ENCODE measurements at places on chromosomes 11 and 22.

- DNase-seq: no peak
These were observed 116.5 kb downstream of the PTPRJ start for GRCh38 chr11:48096588-48097525.

DNA sequence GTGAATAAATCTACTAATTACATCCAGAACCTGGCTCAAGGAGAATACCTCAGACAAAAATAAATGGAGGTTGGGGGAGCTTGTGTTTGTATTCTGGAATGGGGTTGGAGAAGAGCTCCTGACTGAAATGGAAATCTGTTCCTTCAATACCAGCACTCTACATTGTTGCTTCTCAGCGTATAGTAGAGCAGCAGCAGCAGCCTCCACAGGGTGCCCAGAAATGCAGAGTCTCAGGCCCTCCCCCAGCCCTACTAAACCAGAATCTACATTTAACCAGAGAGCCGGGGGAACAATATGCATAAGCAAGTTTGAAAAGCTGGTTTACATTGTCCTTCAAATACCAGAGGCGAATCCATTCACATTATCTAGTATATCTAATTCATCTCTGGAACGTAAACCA, 474.8 kb downstream of the NTM start:
- DNase-seq: peak; percentile 59

DNA sequence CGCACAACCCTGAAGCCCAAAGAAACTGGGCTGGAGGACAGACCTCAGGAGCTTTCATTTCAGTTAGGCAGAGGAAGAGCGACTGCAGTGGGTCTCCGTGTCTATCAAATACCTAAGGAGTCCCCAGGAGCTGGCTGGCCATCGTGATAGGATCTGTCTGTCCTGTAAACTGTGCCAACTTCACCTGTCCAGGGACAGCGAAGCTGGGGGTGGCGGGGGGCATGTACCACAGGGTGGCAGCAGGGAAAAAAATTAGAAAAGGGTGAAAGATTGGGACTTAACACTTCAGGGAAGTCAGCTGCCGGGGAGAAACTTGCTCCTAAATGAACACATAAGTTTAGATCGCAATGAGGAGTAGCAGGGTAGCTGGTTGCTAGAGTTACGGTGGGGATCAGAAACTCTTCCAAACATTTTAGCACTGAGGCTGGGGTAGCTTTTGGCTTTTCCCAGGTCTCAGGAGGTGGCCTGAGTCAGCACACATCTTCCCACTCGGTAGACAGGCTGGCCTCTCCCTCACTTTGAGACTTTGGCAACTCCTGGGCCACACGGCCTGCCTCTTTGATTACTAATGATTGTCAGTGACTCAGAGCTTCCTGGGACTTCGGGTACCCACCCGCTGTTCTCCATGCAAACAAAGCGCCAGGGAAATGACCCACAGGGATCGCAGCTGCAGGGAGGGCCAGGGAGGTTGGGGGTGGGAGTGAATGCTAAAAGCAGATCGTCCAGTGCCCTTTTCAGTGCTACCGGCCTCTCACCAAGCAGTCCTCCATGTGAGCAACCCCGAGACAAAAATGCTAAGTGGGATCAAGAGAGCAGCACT, 2.9 kb upstream of the MTFP1 start:
- peak; percentile 46 for DNase-seq

- no peak for DNase-seq
These were observed 10.1 kb upstream of the BAIAP2L2 start for GRCh38 chr22:38120359-38121110.

DNA sequence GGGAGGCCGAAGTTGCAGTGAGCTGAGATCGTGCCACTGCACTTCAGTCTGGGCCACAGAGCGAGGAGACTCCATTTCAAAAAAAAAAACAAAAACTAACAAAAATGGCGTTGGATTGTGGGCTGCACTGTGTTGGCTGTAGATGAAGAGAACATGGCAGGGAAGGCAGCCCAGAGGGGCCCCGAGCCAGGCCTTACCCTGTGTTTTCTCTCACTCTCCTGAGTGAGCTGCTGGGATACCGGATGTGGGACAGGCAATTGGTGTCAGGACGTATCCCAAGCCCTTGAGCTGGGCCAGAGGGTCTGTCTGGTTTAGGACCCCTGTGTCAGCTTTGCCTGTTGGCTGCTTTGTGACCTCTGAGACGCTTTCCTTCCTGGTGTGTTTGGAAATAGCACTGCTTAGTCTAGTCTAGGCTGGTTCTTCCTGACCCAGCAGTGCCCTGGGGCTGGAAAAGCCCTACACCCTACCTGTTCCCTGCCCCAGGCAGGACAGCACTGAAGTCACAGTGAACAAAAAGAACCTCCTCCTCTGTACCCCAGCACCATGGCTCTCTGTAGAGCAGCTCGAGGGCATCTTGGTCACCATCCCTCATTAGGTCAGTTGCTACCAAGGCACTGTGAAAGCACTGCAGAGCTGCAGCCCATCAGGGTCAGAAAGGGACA, 17.8 kb downstream of the CHADL start:
- DNase-seq: no peak

Measured in WTC11 (cell line).